Endothelial cell of coronary artery (primary cell): ENCODE measurements at places on chromosomes 2 and 18. TPM values are rescaled to one million over a fixed set of nuclear protein-coding genes. Genes with fewer than 3 reads are reported as not detected.

SGPP2 gene
- total RNA-seq: not detected in 2 replicates

ITPRIPL1 gene
- 0.75 and 0.99 TPM in 2 replicates for total RNA-seq

POTEJ gene
- 0.09 TPM in 2 replicates for total RNA-seq

SP140 gene
- 0.28 TPM in 1 of 2 replicates, not detected in the other for total RNA-seq

REEP1 gene
- 0.09 TPM in 1 of 2 replicates, not detected in the other for total RNA-seq

GAL3ST2 gene
- 0.09 TPM in 1 of 2 replicates, not detected in the other for total RNA-seq

SLC9A2 gene
- under 0.01 TPM in 2 replicates for total RNA-seq

ABHD1 gene
- under 0.01 TPM in 1 of 2 replicates, not detected in the other for total RNA-seq

BMP10 gene
- not detected in 2 replicates for total RNA-seq

EPB41L3 gene
- 147 and 234 TPM in 2 replicates for total RNA-seq

CAPN14 gene
- under 0.01 and 0.09 TPM in 2 replicates for total RNA-seq

TXNL4A gene
- 79.0 and 88.0 TPM in 2 replicates for total RNA-seq

ANKRD12 gene
- total RNA-seq: 18.1 and 45.9 TPM in 2 replicates

ASXL3 gene
- 0.18 TPM in 1 of 2 replicates, not detected in the other for total RNA-seq

MYOM1 gene
- total RNA-seq: 0.18 and 0.66 TPM in 2 replicates

C2orf80 gene
- not detected in 2 replicates for total RNA-seq

CLEC4F gene
- under 0.01 TPM in 1 of 2 replicates, not detected in the other for total RNA-seq

CNTNAP5 gene
- total RNA-seq: 0.09 TPM in 1 of 2 replicates, not detected in the other
